ENCODE measurements at places on chromosomes 11 and 22.

GRCh38 chr22:50738649-50739227, 734 bp downstream of the ACR start:
- no peak for DNase-seq

DNA sequence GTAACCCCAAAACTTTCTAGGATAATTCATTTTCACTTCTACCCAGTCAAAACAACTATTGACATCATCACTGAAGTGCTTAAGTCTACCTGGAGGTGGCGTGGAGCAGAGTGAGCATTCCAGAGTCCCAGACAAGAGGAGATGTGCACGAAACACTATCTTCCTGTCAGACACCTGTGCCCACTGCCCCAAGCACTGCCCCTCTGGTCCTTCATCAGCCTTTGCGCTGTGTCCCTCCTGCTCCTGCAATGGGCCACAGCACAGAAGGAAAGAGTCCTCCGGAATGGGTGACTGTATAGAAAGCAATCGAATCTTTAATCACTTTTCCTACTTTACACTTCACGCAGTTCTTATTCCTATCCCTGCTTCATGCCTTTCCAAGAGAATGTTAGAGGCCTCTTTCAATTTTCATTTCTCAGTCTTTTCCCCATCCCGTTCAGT, 512 bp upstream of the GRIA4 start:
- no peak for DNase-seq

DNA sequence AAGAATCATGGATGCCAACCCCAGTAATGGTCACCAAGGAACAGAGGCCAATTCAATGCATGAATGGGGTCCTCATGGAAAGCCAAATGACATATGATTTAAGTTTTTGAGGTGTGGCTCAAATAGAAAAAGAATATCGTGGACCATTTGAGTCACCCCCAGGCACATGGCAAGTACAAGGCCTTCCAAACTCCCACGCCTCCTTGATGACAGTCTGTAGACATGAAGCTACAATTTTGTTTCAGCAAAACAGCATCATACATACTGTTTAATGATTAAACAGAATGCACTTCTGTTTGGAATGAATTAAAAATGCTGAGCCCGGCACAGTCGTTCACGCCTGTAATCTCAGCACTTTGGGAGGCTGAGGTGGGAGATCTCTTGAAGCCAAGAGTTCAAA, 7.4 kb downstream of the FADD start:
- DNase-seq: no peak

- DNase-seq: no peak
These were observed 695.7 kb downstream of the BRD1 start for GRCh38 chr22:49132009-49132408.

DNA sequence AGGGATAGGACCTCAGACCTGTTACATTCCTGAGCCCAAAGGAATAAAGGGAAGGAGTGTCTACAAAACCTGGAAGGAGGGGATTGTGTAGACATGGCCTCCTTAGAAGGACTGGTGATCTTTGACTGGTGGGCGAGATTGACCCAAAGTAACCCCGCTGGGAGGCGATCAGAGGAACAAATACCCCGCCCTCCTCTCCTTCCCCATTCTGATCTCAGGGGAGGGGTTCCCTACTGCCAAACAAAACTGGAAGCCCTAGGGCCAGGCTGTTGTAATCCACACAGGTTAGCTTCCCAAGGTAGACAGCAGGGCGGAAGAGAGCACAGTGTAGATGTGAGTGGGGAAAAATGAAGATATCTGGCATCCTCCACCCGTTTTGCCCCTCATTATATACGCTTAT, 24.7 kb downstream of the NCF4 start:
- no peak for DNase-seq

GRCh38 chr11:5285703-5286340, 15.9 kb downstream of the OR51B4 start:
- no peak for DNase-seq

- no peak for DNase-seq
These were observed 2.3 kb downstream of the TUBGCP6 start for GRCh38 chr22:50242406-50242949.

DNA sequence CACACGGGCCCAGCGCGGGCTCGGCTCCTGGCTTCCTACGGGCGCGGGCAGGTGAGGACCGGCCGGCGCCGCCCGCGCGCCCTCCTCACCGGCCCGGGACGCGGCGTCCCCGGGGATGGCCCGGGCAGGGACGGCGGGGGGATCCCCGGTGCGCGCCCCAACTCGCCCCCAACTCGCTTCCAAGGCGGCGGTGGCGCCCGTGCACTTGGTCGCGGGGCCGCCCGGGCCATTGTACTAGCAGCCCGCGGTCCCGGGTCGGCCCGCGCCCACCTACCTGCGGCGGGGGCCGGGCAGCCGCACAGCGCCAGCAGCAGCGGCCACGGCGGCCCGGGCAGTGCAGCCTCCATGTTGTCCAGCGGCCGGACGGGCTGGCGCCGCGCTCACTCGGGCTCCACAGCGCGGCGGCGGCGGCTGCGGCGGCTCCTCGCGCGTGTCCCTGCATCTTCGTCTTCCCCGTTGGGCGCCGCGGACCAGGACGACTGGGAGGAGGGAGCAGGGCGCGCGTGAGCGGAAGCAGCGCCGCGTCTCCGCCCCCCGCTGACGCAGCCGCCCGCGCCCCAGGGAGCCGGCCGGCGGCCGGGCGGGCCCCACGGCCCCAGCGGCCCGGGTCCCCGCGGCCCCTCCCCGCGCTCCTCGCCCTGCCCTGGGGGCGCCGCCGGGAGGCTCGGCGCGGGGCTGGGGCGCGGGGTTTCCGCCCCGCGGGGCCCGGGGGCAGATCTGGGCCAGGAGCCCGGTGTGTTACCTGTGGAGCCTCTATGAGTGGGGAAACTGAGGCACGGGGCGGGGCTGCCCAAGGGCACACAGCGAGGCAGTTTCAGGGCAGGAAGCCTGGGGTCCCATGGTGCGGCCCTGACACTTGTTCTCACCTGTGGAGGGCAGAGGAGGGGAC, 159.3 kb upstream of the GRK3 start:
- no peak for DNase-seq

DNA sequence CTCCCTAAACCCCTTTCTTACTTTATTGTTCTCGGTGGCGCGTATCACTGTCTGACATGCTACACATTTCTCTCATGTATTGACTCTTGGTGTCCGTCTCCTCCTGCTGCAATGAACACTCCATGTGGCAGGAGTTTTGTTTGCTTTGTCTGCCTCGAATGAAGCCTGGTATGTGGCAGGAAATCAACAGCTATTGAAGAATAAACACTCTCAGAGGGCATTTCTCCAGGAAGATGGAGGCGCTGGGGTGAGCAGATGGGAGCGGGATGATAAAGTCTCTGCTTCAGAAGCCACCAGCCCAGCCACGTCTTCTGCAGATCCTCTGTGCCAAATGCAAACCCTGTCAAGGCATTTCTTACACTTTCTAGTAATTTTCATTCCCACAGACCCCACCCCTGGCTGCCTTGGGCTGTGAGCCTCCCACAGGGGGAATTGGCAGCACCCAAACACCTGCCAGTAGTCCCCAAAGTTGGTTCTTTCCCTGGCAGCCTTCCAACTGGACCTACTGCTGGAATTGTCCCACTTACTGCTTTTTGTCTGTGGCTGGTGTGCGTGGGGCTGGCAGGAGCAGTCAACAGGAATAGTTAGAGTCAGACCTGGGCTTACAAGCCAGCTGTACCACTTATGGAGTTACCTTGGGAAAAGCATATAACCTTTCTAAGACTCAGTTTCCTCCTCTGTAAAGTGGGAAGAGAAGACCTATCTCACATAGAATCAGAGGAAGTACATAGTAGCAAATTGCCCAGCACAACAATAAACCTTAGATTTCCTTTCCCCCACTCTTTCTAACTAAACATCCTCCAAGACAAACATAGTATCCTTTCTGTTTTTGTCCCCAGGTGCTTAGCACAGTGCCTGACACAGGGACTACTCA, 13.3 kb upstream of the IL10RA start:
- peak; percentile 75 for DNase-seq

- no peak for DNase-seq
These were observed 45.2 kb downstream of the ARHGEF12 start for GRCh38 chr11:120381401-120381800.

GRCh38 chr11:76380159-76380976, 564 bp downstream of the THAP12 start:
- DNase-seq: no peak

GRCh38 chr11:104549019-104549418, 349.2 kb downstream of the CASP12 start:
- DNase-seq: no peak

DNA sequence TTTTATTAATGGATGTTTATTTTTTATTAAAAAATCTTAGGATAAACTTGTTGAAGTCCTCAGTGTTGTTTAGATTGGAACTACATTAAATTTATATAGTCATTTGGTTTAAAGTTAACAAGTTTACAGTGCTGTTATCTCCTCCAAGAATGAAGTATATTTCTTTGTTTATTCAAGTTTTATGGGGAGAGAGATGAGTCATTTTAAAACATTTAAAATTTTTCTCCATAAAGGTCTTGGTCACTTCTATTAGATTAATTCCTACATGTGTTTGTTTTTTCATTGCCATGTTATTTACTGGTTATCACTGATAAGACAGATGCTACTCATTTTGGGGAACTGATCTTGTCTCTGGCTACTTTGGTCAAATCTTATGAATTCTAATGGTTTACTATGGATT, 429.6 kb downstream of the METTL15 start:
- DNase-seq: no peak

DNA sequence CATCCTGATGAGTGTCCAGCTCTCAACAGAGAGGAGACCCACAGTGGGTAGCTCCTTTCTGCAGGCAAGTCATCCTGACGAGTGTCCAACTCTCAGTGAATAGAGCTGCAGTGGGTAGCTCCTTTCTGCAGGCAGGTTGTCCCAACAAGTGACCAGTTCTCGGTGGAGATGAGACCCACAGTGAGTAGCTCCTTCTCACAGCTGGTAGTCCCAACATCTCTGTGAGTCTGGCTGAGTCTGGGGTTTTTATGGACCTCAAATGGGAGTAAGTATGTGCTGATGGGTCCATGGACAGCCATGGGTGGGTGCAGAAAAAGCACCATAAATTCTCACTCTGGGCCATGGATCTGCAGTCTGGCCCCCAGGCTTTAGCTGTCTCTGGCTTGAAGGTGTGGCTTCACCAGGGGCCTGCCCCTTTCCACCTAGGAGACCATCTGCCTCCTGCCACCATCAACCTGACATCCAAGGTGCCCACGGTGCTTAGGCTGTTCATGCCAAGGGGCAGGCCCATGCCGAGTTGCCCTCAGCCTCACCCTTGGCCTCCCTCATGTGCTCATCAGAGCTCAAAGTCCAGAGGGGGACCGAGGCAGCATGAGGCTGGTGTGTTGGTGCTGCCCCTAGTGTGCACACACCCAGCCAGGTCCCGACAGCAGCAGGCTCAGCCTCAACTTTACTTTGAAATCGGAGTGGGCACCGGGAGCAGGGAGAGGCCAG, 15.3 kb downstream of the NPAT start:
- no peak for DNase-seq

DNA sequence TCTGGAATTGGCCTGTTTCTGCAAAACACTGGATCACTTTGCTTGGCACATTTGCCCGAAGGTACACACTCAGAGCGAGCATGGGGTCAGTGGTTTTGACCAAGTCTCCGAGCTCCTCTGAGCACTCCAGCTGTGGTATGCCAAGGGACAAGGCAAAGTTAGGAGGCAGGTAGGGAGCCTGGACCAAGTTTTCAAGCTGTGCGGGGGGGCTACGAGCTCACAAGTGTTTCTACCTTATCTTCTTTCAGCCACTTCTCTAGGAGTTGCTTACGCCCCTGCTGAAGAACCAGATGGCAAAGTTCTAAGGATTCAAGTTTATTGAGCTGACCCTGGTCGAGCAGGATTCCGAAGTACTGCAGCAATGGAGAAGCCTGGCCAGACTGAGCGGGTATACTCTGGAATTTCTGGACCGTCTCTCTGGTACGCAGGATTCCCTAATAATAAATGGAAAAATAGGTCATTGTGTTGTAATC, 54.7 kb upstream of the SLC25A1 start:
- DNase-seq: no peak

GRCh38 chr11:3344327-3345174, 34.4 kb downstream of the ZNF195 start:
- DNase-seq: no peak

- no peak for DNase-seq
These were observed 162.0 kb downstream of the DSCAML1 start for GRCh38 chr11:117634756-117635603.

GRCh38 chr11:120867531-120867930, 156.4 kb upstream of the TBCEL start:
- no peak for DNase-seq

- DNase-seq: no peak
These were observed 10.2 kb downstream of the ALDH3B2 start for GRCh38 chr11:67664213-67664585.

- DNase-seq: peak; percentile 49
These were observed 22.1 kb downstream of the GNB1L start for GRCh38 chr22:19832476-19833108.

DNA sequence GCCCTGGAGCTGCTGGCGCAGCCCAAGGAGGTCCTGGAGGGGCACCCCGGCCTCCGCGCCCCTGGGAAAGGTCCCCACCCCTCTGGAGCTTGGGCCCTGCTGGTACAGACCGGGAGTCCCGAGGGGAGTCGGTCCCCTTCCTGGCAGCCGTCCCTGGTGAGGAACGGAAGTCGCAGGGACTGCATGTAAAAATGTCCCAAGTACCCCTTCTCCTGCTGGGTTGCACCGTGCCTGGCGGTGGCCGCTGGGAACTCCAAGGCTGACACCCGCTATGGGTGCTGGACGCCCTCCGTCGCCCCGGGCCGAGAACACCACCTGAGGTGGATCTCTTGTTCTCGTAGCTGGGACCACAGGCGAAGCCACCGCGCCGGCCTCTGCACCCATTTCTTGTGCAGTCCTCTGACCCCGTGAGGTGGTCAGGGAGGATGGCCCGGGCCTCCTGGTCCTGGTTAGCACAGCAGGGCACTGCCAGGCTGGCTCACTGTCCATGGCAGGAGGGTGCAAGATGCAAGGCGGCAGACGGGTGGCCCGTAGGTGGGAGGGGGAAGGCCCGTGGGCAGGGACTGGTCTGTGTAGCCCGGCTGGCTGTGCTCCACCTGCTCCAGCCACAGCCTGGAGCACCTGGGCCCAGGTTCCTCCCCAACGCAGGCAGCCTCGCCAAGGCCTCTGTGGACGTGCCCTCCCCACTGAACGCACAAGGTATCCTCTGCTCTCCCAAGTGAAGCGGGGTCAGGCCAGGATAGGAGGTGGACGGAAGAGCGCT, 165.2 kb downstream of the IGLL1 start:
- DNase-seq: peak; percentile 93

DNA sequence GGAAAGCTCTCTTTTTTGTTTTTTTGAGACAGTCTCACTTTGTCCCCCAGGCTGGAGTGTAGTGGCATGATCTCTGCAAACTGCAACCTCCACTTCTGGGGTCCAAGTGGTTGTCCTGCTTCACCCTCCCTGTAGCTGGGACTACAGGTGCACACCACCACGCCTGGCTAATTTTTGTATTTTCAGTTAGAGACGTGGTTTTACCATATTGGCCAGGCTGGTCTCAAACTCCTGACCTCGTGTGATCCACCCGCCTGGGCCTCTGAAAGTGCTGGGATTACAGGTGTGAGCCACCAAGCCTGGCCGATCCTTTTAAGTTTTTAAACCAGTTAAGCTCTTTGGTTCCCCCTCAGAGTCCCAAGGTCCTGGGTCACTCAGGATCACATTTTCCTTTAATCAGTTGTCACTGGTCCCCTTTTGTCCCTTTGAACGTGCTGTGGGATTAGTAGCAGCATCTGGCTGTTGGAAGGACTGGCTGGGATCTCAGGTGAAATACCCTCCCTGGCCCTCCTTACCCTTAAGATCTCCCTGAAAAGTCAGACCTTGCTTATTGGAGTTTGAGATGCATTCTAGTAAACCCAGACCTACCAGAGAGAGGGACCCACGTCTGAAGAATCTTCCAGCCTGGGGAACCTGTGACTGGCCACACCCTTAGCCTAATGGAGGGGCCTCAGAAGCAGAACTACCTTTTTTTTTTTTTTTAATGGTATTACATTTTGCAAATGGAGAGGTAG, 8.1 kb downstream of the MALAT1 start:
- no peak for DNase-seq

Data from vagina (tissue), 2 donors.